ENCODE measurements at places on chromosomes 6 and 20.
A peak's percentile ranks its signal among the peaks of the same experiment; 100 is the strongest.

- no peak for DNase-seq
Observed at GRCh38 chr6:75201901-75202672, 3.8 kb downstream of the COL12A1 start.

DNA sequence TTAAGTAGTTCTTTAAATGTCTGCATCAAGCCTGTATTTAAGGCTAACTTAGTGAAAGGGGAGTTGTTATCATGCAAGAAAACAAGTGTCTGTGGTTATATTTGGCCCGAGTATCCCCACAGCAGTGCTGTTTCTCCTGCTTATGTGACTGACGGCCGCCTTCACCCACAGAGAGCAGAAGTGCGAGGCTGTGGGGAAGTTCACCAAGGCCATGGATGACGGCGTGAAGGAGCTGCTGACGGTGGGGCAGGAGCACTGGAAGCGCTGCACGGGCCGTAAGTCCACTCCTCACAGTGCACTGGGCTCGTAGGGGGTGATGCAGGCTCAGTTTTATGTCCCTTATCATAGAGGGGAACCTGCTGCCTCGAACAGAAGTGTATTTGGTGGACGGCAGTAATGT lies 53.2 kb upstream of the SYNJ2 start:
- no peak for DNase-seq

- no peak for DNase-seq
Observed at GRCh38 chr20:53829255-53829723, 235.7 kb upstream of the ZNF217 start.

DNA sequence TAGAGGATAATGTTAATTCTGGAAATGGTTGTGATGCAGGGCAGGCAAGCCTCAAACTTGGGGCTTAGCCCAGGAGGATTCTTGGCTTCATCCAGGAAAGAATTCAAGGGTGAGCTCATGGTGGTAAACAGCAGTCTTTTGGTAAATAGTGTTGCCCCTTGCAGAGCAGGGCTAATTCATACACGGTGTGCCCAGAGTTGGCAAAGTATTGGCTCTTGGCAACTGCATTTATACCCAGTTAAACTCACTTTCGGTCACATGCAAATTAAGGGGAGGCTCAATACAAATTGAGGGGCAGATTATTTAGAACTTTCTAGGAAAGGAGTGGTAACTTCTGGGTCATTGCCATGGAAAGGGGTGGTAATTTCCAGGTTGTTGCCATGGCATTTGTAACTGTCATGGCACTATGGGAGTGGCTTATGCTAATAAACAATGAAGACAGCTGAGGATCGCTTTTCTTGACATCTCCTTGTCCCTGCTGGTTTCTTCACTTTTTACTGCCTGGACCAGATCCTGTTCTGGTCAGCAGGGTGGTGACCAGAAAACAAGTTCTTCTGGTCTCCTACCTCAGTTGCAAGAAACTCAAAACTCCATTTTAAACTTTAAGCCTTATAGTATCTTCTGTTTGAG lies 3.9 kb upstream of the OTOR start:
- DNase-seq = no peak

DNA sequence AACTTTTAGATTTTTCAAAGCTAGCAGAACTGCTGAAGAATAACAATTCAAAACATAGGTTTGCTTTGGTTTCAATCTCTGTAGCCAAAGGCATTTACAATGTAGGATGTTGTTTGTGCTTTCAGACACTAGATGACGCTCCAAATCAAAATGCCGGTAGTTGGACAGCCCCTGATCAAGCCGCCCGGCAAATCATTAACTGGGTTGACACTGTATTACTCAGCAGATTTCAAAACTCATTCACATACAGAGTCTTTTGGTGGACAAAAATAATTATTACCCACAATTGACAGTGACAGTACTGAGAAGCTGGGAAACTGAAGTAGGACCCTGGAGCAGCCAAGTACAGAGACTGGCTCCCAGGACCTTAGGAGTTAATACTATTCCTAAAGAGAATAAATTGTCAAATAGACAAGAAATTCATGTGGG lies 21.3 kb upstream of the HFE start:
- DNase-seq = peak; percentile 54

GRCh38 chr6:7979831-7980230 lies 69.2 kb upstream of the TXNDC5 start:
- no peak for DNase-seq

GRCh38 chr6:16236631-16237199 lies 1.7 kb upstream of the GMPR start:
- DNase-seq = no peak

DNA sequence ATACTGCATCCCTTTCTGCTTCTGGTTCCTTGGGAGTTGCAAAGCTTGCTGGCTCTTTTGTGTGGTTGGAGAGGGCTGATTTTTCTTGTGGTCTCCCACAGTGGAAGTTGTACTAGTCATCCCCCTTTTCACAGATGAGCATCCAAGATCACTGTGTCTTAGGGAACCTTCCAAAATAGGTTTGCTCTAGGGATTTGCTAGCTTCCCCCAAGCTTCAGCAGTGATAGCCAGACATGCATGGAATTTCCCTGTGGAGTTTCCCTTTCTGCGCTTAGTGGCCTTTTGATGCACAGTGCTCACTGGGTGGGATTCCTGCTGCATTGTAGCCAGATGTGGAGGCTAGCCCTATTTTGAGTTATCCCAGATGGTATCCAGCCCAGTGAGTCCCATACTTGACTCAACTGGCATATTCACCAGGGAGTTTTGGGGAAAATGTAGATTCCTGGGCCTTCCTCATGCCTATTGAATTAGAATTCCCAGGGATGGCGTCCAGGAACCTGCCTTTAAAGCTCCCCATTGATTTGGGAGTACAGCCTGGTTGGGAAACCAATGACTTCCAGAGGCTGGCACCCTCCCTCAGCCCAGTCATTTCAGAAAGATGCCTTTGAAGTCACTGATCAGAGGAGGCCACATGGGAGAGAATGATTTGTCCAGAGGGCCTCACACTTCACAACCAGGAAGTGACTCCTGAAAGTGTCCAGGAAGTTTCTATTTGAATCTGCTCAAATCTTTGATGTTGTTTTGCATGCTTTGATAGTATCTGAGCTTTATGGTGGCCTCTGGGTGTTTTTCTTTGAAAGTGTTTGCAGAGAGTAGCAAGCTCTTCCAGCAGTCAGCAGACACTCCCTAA lies 25.9 kb downstream of the PPARD start:
- peak; percentile 58 for DNase-seq

DNA sequence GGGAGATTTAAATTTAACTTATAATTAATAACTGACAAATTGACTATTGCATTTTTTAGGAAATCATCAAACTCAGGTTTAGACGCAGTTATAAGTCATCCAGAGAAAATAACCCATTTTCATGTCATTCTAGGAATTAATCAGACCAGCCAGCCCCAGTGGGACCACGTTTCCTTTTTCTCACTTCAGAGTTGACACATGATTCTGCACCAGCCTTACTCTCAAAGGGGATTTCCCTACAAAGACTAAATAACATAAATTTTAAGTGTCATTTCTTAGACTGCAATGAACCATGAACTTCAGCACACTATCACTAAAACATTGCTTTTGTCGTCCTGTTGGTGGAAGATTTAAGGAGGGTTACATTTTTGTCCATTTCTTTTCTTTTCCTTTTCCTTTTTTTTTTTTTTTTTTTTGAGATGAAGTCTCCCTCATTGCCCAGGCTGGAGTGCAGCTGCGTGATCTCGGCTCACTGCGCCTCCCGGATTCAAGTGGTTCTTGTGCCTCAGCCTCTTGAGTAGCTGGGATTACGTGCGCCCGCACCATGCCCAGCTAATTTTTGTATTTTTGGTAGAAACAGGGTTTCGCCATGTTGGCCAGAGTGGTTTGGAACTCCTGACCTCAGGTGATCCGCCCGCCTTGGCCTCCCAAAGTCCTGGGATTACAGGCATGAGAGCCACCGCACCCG lies 3.6 kb downstream of the IPCEF1 start:
- DNase-seq = peak; percentile 52

GRCh38 chr20:63911176-63911575 lies 16.2 kb downstream of the DNAJC5 start:
- no peak for DNase-seq

DNA sequence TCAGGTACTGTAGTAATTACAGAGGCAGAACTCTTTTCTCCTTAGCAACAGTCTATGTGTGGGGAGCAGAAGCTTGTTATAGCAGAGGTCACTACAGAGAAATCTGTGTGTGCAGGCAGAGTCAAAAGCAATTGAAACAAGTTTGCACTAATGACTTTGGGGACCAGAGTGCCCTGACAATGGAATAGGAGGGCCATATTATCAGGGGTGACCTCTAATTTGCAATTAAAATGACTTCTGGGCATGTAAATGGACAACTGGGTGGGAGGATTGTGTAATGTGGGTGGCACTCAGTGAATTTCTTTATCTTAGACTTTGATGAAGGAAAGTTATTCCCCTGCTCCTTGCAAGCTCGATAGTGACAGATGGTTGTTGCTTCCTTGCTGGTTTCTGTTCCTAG lies 127.2 kb downstream of the PLCB4 start:
- no peak for DNase-seq

- no peak for DNase-seq
Observed at GRCh38 chr6:32189742-32190053, 304 bp downstream of the PBX2 start.

GRCh38 chr20:1370548-1371110 lies 22.2 kb downstream of the FKBP1A start:
- DNase-seq = no peak

DNA sequence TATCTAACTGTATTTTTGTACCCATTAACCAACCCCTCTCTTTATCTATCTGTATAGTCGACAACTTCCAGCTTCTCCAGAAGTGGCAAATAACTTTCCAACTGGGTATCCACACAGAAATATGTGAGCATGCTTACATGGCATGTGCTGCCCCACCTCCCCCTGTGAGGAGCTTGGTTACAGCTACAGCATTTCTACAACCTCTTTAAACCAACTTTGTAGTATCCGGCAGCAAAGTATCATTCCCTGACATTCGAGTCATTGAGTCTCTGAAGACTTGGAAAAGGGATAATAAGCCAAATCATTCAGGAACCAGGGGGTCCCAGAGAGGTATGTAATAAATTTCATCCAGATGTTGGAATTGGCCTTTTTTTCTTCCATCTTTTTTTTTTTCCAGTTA lies 48.2 kb upstream of the ASIP start:
- DNase-seq = no peak

GRCh38 chr20:7971536-7972280 lies 31.4 kb upstream of the HAO1 start:
- DNase-seq = no peak

- no peak for DNase-seq
Observed at GRCh38 chr20:4546786-4547185, 174.9 kb upstream of the PRND start.

DNA sequence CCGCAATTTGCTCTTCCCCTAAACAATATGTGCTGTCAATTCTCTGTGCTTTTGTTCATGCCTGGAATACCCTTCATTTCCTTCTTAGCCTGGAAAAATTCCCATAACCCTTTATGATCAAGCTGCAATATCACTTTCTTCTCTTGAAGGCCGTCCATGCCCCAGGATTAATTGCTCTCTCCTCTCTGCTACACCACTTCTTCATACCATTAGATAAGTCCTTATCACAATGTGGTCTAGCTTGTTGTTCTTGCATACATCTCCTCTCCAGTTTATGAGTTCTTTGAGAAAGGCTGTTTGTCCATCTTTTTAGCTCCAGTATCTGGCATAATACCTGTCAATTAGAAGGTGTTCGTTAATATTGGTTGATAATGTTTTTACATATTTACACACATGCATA lies 111.2 kb upstream of the SAMD5 start:
- DNase-seq = no peak

- DNase-seq = no peak
Observed at GRCh38 chr6:150967910-150968309, 102.4 kb downstream of the MTHFD1L start.

- DNase-seq = no peak
Observed at GRCh38 chr6:111601886-111602285, 3.8 kb downstream of the TRAF3IP2 start.

GRCh38 chr6:15296735-15297134 lies 50.9 kb downstream of the JARID2 start:
- peak; percentile 53 for DNase-seq

- no peak for DNase-seq
Observed at GRCh38 chr20:48686238-48687116, 141.3 kb downstream of the PREX1 start.

GRCh38 chr6:11198663-11199603 lies 33.5 kb downstream of the NEDD9 start:
- no peak for DNase-seq

GRCh38 chr6:5680095-5680494 lies 326.6 kb downstream of the NRN1 start:
- DNase-seq = no peak

- no peak for DNase-seq
Observed at GRCh38 chr6:46626228-46626909, 26.2 kb downstream of the CYP39A1 start.

GRCh38 chr6:135527116-135527959 lies 29.8 kb upstream of the AHI1 start:
- DNase-seq = no peak

Measured in stimulated activated CD8-positive, alpha-beta memory T cell treated with anti-CD3 and anti-CD28 coated beads, Interleukin-4, amount 100 ng/mL, for 48 hours (primary cell).